B cell (primary cell): ENCODE measurements at places on chromosomes 1 and 21. TPM values are rescaled to one million over a fixed set of nuclear protein-coding genes. Genes with fewer than 3 reads are reported as not detected.
A peak's percentile ranks its signal among the peaks of the same experiment; 100 is the strongest.

Gene SLC44A3
- polyA plus RNA-seq = not detected in 2 replicates

Gene MED8
- polyA plus RNA-seq = 9.9 and 12.0 TPM in 2 replicates

Gene GABRD
- not detected in 2 replicates for polyA plus RNA-seq

Gene SPATA21
- polyA plus RNA-seq = 0.01 TPM in 1 of 2 replicates, not detected in the other

Gene BGLAP
- polyA plus RNA-seq = 1.4 and 3.1 TPM in 2 replicates

GRCh38 chr1:234213658-234214128 lies 159.6 kb upstream of the COA6 start:
- no peak overlapping the region for H3K27ac ChIP-seq
- no peak for DNase-seq

- no peak overlapping the region for H3K27ac ChIP-seq
- DNase-seq = no peak
- peaks cover 24% of the 10 kb centered on the region for H3K36me3 ChIP-seq
- H3K4me3 ChIP-seq = no peak overlapping the region
- H3K27me3 ChIP-seq = peaks cover 3% of the 10 kb centered on the region
Measured at GRCh38 chr21:42262831-42263231, 43.9 kb downstream of the ABCG1 start.

GRCh38 chr1:205443585-205444299 lies 12.1 kb downstream of the BLACAT1 start:
- H3K27ac ChIP-seq = no peak overlapping the region
- peaks cover 44% of the 10 kb centered on the region for H3K4me1 ChIP-seq
- peaks cover 20% of the 10 kb centered on the region for H3K27me3 ChIP-seq

DNA sequence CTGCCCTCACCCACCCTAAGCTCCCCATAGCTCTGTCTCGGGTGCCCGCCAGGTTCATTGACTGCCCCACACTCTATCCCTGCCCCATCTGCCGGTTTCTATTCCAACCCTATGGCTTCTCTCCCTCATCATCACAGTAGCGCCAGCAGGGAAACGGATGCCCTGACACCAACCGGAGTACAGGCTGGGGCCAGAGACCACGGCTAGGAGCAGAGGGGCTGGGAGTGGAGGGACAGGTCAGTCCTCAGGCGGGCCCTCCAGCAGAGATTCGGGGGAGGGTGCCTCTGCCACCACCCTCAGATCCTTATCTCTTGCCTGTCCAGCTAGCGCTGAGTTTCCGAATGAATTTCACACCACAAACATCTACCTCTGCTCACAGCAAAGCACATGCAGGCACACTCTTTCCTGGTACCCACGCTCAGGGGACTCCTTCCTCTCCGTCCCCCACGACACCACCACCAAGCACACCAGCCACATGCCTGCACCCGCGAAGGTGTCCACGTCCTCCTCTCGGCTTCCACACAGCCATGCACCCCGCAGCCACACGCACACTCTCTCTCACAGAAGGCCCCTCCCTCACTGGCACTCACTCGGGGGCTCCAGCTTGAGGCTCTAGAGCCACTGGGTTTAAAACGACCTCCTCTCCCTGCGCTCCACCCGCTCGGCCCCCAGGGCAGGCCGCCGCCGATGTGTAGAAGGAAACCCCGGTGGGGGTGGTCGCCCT lies 7.2 kb downstream of the TAL1 start:
- peaks cover 17% of the 10 kb centered on the region for H3K4me1 ChIP-seq
- no peaks in the 10 kb centered on the region for H3K36me3 ChIP-seq
- no peak for DNase-seq
- no peaks in the 10 kb centered on the region for H3K27me3 ChIP-seq

- DNase-seq = no peak
- peaks cover 14% of the 10 kb centered on the region for H3K27me3 ChIP-seq
- H3K36me3 ChIP-seq = no peaks in the 10 kb centered on the region
- no peak overlapping the region for H3K4me3 ChIP-seq
Measured at GRCh38 chr1:39666772-39667171, 5.1 kb downstream of the NT5C1A start.

DNA sequence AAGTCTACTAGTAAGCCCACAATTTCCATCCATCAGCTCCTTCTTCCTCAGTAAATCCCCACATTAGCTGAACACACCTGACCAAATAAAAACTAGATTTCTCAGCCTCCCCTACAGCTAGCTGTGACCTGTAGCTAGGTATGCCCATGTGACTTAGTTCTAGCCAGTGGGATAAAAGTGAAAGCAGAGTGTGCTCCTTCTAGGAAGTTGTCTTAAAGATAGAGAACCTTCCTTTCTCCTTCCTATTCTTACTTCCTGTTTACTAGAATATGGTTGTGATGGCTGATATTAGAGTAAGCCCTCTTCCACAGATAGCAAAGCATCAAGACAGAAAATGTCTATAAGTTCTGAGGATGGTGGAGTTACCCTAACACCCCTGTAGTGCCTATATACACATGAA lies 67.0 kb downstream of the PIK3R3 start:
- no peaks in the 10 kb centered on the region for H3K27me3 ChIP-seq
- peak; percentile 37 for DNase-seq
- peak overlapping the region; percentile 31 for H3K4me3 ChIP-seq
- no peaks in the 10 kb centered on the region for H3K36me3 ChIP-seq
- H3K27ac ChIP-seq = peak overlapping the region; percentile 14

DNA sequence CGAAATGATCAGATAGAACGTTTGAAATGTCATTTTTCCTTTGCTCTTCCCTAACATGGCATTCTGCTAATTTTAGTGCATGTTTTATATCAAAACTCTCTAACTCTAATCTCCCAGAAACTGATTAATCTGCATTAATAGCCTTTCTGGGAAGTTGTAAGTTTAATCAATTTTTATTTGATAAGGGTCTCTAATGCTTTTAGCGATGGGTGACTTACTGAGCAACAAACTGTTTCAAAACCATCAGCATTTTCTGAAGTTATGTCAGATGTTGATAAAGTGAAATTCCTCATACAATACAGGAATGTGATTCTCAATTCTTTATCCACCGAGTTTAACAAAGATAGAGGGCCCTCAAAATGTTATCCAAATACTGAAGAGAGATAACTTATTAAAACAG lies 431.6 kb upstream of the CXADR start:
- no peaks in the 10 kb centered on the region for H3K27me3 ChIP-seq
- no peak overlapping the region for H3K4me3 ChIP-seq
- DNase-seq = no peak
- no peaks in the 10 kb centered on the region for H3K4me1 ChIP-seq
